ENCODE measurements at places on chromosomes 2 and 18.

- DNase-seq = no peak
Measured at GRCh38 chr2:101614127-101614759, 83.3 kb upstream of the MAP4K4 start.

DNA sequence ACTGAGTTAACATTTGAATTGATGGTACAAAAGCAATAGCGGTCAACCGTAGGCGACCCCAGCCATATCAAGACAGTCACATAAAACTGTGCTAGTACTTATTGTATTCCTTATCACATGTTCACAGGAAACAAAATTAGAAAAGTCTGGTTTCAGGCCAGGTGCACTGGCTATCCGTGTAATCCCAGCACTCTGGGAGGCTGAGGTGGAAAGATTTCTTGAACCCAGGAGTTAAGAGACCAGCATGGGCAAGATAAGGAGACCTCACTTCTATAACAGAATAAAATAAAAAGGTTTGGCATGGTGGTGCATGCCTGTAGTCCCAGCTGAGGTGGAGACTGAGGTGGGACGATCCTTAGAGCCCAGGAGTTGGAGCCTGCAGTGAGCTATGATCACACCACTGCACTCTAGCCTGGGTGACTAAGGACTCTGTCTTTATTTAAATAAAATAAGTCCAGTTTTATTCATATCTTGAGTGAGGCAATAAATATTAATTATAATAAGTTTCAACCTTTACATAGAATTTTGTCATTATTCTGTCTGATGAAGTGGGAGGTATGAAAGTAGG lies 84.1 kb upstream of the RGPD4 start:
- no peak for DNase-seq

- DNase-seq = no peak
Measured at GRCh38 chr2:147352264-147353071, 492.4 kb upstream of the ACVR2A start.

GRCh38 chr2:176680916-176681516 lies 411.8 kb downstream of the MTX2 start:
- no peak for DNase-seq

DNA sequence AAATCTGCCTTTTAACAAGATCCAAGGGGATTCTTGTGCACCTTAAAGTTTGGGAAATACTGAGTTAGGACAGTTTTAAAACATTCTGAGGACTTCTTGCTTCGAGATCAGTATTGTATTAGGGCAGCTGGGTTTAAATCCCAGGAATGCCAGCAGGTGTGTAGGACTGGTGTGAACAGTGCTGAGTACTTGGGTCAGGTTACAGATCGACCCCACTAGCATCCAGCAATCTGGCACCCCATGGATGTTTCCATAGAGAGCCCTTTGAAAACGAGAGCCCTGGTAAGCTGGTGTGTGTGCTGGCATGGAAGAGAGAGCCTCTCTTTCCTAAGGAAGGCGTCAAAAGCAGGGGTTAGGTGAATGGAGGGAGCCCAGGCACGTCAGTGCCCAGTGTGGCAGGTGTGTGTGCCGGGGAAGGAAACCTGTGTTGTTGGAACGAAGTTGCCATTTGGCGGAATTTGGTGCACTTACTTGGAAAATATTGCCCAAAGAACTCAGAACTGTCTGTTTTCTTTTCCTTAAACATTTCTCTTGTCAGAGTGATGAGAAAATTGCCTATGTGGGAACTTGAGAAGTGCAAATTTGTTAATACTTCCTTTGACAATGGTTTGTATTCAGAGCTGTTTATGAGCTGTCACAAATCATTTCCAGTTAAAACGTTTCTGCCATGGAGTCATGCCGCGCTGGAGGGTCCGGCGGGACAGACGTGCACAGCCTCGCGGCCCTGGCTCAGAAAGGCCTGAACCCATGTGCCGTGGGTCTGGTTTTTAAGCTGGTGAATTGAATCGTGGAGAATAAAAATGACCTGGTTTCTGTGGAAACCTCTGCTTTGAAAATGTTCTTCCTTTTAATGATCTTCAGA lies 38.1 kb downstream of the LDLRAD4 start:
- no peak for DNase-seq

DNA sequence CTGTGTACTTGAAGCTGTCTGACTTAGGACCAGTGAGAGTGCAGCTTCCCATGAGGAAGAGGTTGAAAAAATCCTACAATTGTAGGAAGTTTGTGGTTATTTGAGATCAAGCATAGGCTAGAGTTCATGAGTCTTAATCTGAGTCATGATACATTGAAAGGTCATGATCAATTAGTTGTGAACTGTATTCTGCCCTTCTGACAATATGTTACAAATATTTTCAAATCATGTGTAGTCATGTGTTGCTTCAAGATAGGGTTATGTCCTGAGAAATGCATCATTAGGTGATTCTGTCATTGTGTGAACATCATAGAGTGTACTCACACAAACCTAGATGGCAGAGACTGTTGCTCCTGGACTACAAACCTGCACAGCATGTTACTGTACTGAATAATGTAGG lies 68.4 kb upstream of the MFF start:
- no peak for DNase-seq
